Colonic mucosa (tissue), 4 donors: ENCODE measurements at places on chromosomes 12 and 14.

DNA sequence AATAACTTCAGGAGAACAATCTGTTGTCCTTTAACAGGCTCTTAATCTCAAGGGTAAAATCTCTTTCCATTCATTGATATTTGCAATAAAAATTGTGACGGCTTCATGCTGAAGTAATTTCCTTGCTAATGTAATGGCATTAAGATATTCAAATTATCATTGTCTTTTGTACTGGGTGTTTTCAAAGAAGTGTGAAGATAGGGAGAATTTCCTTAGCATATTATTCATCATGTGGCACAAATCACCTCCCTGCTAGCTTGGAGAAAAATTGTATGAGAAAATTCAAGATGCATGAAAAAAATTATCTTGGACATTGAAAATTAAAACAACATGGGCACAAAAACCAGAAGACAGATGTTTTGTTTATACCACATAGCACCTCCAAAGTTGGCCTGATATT lies 63.6 kb upstream of the ARID2 start:
- DNase-seq, result no peak

GRCh38 chr12:126950266-126950665 lies 1316.7 kb upstream of the TMEM132C start:
- no peak for DNase-seq

DNA sequence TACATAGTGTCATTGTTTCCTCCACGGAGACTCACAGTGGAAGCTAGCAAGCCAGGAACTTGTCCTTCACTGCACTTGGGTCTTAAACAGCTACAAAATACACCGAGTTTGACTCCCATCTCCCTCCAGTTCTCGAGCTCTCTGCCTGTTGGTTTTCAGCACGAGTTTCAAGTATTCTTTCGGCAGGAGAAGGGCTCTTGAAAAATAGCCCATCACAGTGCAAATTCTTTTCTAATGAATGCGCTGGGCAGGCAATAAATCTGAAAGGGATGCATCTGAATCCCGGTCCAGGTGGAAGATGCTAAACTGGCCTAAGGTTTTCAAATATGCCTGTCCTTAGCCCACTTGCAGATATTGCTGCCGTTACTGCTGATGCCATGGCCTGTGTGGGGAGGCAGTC lies 173.9 kb downstream of the CACNA1C start:
- no peak for DNase-seq

DNA sequence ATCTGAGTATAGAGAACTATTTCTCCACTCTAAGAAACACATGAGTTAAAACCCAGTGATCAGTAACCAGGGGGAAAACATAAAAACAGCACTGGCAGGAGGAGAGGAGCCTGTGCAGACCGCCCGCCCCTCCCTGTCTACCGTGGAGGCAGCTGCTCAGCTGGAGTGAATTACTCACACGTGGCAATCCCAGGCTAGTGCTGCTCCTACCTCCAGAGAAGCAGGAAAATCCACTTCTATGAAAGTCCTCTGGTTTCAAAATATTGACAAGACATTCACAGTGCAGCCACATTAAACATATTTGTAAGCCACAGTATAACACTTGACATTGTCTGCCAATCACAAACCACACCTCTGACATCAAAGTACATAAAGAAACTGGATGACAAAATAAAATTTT lies 16.7 kb downstream of the TMEM132D start:
- no peak for DNase-seq

DNA sequence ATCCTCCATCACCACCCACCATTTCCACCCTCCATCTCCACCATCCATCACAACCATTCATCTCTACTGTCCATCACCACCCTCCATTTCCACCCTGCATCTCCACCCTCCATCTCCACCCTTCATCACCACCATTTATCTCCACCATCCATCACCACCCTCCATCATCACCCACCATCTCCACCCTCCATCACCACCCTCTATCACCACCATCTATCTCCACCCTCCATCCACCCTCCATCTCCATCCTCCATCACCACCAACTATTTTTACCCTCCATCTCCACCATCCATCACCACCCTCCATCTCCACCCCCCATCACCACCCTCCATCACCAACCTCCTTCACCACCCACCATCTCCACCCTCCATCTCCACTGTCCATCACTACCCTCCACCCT lies 4.7 kb upstream of the CEP170B start:
- no peak for DNase-seq

DNA sequence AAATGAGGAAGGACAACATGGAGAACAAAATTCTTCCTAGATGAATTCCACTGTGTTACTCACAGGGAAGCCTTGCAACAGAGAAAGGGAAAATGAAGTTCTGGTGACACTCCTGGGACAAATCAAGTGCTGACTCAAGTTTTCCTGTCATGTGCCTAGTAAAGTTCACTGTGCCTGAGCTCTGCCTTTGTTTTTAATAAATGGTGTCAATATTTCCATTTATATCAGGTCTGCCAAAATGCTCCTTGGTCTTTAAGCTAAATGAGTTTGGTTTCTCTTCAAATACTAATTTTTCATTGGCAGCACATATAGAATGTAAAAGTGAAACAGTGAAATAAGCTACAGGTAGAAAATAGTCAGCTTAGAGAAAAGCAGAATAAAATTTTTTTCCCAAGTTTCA lies 33.0 kb downstream of the HIGD1C start:
- peak; percentile 27 for DNase-seq

DNA sequence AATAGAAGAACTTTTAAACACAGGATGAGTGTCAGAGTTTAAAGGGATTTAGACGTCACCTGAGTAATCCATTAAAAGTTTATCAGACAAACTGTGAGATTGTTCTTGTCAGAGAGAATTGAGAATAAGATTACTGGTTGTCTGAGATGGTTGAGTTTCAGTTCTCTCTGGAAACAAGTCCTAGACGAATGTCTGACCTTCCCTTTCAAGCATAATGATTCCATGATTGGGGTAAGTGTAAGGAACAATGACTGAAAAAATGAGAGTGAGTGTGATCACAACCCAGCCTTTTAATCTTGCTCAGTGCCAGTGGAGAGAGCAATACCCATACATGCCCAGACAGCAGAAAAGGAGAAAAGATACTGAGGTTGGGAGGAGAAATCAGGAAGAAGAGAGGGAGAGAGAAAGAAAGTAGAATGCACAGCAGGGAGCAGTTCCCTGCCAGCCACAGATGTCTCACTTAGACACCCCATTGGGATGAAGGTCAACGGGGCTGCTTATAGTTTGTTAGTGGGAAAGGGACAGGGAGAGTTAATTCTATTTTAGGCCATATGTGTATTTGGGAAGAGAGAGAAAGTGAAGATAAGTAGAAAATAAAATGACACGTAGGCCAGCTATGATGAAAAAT lies 4.3 kb downstream of the GRIP1 start:
- no peak for DNase-seq

GRCh38 chr12:71661977-71662530 lies 1.6 kb downstream of the ZFC3H1 start:
- DNase-seq, result no peak

DNA sequence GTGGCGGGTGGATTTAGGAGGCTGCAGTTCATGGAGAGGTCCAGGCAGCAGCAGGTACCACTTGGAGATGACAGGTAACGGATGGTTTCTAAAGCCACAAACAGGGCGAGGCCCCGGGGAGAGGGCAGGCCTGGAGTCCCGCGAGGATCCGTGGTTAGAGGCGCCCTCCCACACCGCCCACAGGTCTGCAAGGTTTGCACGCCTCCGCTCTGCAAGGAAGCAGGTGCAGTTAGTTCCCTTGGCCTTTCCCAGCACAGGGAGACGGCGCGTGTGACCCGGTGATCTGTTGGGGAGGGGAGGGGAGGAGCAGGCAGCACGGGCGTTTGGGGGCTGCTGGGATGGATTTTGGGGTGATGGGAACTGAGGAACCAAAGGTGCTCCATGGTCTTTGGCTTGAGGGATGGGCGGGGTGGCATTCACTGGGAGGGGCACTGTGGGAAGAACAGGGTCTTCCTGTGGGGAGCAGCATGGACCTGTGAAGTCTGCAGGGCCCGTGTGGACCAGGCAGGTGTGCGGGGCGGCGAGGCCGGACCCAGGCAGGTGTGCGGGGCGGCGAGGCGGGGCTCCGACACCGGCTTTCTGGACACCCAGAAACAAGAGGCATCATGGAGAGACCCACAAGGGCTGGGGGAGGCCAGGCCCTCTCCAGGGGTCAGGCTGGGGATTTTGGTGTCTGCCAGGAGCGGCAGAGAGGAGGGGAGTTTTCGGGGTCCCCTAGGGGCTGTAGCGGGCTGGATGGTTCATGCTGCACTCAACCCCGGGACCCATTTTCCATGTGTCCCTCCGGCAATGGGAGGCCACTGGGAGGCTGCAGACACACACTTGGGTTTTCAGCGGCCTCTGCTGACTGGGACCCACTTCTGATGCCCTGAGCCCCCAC lies 29.1 kb downstream of the NOC4L start:
- no peak for DNase-seq

DNA sequence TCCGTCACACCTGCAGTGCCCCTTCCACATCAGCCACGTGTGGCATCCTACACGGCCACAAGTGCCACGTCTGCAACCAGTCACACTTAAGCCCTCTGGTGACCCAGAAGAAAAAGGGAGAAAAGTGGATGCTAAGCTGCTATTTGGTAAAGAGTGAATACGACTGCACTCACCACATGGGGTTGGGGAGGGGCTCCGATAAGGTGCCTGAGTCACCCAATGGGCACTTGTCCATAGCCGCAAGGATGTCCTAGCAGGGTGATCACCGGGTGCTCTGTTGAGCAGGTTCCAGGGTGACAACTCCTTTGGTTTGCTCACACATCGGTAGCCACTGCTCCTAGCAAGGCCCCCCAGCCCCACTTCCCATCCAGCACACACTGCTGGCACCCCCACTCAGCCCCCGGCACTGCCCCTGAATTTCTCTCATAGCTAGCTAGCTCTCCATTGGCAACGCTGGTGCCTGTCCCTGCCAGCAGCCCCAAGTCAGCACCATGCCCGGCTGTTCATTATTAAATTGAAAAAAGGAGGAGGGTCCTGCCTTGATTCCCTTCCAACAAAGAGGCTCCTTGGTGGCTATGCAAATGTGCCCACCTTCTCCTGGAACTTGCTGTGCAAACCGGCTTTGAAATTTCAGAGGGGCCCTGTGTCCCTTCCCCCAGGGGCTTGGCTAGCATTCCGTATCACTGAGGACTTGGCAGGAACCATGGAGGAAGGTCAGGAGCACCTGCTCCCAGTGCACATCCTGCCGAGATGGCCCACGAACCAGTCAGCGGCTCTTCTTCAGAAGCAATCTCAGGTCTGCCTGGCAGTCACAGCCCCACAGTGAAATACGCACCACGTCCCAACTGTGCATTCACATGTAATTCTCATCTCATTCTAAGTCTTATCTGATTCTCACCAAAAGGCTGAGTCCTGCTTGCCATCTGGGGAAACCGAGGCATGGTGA lies 227.7 kb upstream of the DIO3 start:
- no peak for DNase-seq

GRCh38 chr14:76706811-76707210 lies 54.5 kb upstream of the VASH1 start:
- DNase-seq, result no peak

DNA sequence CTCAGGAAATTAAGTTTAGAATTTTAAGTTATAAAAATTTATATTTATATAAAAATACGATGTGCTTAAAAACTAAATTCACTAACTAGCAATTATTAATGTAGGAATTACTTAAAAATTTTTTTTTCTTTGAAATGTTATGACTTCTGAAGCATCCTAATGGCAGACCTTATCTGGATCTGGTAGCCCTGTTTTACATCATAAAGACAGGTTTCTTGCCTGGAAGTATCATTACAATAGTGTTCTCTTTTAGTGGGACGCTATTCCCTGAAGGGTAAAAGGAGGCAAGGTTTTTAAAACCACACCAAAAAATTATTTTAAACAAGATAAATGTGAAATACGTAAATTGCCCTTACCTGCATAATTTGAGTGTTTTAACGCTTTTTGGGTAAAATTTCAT lies 2.1 kb downstream of the WDR20 start:
- DNase-seq, result no peak

DNA sequence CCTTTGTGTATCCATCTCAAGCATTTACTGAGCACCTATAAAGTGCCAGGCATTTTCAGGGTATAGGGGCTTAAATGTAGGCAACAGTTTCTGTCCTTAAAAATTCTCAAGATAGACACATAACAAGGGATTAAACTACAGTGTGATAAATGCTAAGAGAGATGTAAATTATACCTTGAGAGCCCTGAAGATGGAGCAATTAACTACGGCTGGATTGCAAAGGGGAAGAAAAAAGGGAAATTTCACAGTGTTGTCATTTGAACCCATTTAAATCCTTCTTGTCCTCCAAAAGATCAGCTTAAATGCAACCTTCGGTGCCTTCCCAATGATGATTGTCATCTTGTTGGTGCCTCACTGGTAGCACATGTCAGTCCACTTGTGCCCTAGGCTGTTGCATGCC lies 11.5 kb upstream of the IL26 start:
- no peak for DNase-seq

DNA sequence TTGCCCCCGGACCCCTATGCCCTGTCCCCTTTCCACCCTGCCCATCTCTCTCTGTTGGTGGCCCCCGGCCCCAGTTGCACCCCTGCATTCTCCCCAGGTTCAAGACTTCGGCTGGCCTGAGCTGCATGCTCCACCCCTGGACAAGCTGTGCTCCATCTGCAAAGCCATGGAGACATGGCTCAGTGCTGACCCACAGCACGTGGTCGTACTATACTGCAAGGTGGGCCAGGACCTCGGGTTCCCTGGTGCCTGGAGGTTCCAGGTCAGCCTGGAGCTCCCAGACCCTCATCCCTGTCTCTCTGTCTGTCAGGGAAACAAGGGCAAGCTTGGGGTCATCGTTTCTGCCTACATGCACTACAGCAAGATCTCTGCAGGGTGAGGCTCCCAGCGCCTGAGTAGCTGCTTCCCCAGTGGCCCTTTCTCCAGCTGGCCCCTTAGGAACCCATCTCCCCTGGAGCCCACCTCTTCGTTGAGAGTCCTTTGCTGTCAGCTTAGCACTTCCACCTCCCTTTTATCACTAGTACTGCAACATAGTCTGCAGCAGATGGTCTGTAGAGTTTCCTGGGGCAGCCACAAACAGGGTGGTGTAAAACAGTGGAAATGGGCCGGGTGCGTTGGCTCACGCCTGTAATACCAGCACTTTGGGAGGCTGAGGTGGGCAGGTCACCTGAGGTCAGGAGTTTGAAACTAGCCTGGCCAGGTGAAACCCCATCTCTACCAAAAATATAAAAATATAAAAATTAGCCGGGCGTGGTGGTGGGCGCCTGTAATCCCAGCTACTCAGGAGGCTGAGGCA lies 5.8 kb downstream of the TNS2 start:
- DNase-seq, result no peak

DNA sequence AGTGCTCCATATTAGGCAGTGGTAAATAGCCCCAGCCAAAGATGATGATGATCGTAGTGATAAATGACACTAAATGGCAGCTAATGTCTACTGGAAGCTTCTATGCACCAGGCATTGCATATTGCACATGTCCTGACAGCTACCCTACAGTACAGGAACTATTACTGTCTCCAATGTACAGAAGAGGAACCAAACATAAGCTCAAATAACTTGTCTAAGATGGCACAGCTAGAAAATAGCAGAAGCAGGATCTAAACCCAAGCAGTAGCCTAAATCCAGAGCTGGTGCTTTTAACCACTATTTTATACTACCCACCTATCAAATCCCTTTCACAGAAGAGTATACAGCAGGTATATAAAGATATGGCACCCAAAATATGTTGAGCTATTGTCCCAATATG lies 28.9 kb downstream of the ESR2 start:
- no peak for DNase-seq
